Omental fat pad (tissue), 4 donors: ENCODE measurements at places on chromosomes 13 and 19. TPM values are rescaled to one million over a fixed set of nuclear protein-coding genes. Genes with fewer than 3 reads are reported as not detected.

GRCh38 chr13:81658598-81659370, 1317.9 kb upstream of the SPRY2 start:
- DNase-seq, result no peak

GRCh38 chr13:27401210-27401609, 23.2 kb upstream of the GTF3A start:
- DNase-seq, result no peak

DNA sequence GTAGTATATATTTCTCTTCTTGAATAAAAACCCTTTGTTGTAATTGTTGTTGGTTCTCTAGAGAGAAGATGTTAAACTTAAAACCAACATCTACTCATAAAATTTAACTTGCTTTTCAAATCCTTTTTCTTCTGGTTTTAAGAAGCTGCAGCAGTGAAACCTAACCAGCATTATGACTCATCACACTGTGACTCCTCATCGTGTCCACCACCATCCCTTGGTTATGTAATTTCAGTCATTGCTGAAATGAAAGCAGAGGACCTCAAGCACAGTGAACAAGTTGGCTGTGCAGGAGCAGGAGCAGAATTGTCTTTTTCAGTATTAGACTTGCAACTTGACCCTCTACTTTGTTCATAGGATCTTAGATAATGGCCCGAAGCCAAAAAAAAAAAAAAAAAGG, 64.9 kb upstream of the HTR2A start:
- DNase-seq, result no peak

- no peak for DNase-seq
These were observed 5.2 kb upstream of the SRRM5 start for GRCh38 chr19:43606569-43607229.

DNA sequence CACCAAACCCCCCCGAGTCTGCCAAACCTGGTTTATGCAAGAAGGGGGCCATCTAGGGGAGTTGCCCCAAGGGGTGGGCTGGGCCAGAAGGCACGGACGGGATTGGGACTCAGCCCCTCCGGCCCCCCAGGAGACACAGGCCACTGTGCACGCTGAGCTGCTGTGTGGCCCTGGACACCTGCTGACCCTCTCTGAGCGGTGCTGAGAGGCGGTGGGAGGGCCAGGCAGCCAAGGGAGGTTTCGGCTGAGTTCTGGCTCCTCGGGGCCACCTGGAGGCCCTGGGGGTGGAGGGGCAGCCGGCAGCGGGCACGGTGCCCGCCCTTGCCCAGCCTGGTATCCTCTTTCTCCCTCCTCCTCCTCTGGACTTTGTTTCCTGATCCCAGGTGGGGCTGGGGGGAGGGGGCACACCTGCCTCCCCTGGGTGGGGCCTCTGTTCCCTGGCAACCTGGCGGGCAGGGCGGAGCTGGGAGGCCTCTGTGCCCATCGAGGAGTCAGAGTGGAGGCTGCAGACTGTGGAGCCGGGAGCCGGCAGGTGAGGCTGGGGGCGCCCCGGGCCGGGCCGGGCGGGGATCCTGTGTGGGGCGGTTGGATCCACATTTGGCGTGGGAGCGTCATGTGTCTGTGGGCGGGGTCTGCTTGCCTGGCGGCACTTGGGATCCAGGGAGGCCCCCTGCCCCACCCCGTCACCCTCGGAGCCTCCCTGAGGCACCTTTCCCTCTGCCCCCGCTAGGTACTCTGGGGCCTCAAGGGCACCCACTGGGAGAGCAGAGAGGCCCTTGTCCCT, at the start of gene MISP:
MISP (plus strand) TSS at position 473 of the 784 bp plus-strand sequence. CDS start 5,835 bp downstream, outside the sequence.
- DNase-seq, result no peak

GRCh38 chr13:46343279-46343994, 43.6 kb downstream of the RUBCNL start:
- DNase-seq, result no peak

- no peak for DNase-seq
These were observed 377.6 kb downstream of the ITGBL1 start for GRCh38 chr13:101830035-101830434.

DNA sequence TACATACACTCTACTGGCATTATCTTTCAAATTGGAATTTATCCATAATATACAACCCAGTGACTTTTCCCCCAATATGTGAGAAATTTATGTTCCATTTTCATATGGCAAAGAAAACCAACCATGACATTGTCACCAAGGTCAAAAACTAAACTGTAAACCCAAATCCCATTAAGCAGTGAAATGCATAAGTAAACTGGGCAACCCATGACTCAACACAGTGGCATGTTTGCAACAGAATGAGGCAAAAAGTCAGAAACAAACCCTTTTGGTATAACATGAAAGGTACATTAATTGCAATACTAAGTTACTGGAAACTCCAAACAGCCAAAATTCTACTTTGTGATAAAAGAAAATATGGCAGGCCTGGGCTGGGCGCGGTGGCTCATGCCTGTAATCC, 4.9 kb downstream of the ZNF878 start:
- no peak for DNase-seq

DNA sequence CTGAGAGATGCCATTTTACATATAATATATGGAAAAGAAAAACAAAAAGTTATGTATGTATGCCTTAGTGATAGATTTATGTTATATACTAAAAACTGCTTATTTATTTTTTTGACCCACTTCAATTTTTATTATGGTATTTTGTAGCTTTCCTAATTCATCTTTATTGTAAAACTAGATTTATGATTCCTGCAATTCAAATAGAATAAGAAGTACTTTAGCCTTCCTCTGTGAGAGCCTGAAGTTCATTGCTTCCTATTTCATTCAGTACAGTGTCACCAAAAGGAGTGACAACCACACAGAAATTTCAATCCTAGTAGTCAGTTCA, 158.1 kb downstream of the RGCC start:
- DNase-seq, result no peak

DNA sequence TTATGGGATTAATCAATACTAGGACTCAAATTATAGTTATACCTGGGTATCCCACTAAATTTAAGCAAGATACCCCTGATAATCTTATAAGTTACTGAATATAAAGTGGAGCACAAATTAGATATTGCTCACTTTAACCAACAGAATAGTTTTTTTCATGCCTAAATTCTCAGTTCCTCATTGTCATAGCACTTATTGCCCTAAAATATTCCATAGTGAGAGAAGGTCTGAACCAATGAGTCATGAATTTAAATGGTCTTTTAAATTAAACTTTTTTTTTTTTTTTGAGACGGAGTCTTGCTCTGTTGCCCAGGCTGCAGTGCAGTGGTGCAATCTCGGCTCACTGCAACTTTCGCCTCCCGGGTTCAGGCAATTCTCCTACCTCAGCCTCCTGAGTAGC, 42.4 kb downstream of the ZNF136 start:
- DNase-seq, result no peak

DNA sequence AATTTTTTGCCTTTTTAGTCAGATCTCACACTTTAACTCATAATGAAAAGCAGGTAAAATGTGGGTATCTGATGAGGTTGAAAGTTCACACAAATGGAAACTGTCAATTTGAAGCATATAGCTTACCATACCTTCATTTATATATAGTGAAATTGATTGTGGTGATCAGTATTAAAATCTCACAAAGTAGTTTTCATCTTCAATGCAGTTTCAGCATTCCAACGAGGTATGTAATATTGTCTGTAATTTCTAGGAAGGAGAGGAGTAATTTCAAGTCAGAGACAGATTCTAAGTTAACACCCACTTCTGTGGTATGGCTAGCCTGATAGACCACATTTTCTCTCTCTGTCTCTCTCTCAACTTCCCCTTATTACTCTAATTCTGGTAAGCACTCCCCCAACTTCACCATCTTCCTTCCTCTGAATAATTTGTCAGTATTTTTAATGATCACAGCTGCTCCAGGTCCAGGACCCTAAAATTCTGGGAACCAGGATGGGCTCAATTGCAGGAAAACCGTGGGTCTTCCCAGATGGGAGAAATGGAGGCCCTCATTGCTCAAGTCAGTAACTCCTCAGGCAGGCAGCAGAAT, 455.7 kb downstream of the FGF9 start:
- no peak for DNase-seq

The INSR gene
- total RNA-seq, result 120 TPM

The PGLYRP1 gene
- total RNA-seq, result not detected
